ENCODE measurements at places on chromosomes 1 and 21.

GRCh38 chr1:8586438-8586837 is 231.0 kb downstream of the RERE start:
- DNase-seq = no peak

DNA sequence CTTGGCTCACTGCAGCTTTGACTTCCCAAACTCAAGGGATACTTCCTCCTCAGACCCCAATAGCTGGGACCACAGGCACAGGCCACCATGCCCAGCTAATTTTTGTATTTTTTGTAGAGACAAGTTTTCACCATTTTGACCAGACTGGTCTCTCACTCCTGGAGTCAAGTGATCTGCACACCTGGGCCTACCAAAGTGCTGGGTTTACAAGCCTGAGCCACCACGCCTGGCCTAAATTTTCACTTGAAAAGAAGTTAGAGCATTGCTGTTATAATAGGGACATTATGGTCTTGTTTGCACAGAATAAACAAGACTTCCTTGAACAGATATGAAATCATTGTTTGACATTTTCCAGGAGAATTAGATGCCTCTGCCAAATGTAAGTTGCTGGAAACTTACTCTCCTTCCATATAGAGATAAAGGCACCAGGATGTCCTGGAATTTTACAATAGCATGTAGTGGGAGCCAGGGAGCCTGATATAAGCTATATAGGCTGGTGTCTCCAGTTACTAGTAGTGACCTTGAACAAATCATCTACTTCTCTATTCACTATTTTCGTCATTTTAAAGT is 16.9 kb downstream of the SLC35A3 start:
- DNase-seq = no peak

- DNase-seq = peak; percentile 32
Measured at GRCh38 chr1:246142320-246142893, 364.7 kb downstream of the SMYD3 start.

DNA sequence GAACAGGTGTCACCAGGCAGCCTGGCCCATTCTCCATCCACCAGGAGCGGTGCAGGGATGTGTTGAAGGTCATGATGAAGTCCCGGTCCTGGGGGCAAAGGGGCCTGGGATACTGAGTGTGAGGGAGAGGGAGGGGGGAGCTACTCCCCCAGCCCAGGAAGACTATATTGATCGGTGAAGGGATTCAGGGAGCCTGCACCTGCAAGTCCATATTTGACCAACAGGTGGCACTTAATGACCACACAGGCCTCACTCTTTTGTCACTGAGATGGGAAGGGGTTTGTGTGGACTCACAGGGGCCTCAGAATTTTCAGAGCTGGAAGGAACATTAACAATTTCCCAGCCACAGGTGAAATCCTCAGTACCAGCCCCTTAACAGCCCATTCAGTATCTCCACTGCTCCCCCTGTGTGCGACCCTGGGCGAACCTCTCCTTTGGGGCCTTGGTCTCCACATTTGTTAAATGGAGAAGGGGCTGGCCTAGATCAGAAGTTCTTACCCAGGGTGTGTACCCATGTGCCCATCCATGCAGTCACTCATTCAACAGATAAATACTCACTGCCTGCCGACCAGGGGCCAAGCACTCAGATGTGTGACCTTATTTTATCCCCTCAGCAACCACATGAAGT is 55.6 kb downstream of the NKAIN1 start:
- DNase-seq = peak; percentile 40

DNA sequence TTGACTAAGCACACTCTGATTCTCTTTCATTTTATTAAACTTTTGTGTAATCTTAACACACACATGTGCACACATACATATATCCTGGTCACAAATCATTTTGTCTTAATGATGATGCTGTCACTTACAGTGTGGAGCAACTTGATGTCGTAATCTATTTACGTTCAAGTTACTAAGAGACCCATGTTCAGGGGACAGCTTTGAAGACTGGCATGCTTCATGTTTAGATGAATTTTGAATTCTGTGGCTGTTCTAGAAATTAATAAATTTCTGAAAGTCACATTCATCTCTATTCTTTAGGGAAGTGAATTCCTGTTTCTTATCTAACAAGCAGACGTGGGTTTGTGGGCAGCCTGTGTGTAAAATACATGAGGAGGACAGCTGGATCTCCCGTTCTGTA is 1637.8 kb downstream of the PLA2G4A start:
- no peak for DNase-seq

- DNase-seq = no peak
Measured at GRCh38 chr1:20250340-20250989, 40.2 kb upstream of the VWA5B1 start.

DNA sequence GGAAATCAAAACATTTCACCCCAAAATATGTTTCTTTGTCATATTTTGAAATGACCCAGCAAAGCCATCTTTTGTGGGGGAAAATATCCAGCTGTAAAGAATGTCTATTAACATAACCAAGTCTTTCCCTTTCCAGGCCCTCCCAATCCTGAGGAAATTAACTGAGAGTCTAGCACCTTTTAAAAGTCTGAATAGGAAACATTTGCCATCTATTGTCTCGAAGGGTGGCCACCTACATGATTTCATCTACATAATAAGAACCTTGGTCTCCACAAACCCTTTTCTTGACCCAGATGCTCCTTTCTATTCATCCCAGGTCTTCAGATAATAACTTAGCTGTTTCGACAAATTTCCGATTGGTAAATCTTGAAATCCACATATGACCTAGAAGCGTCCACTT is 5.4 kb upstream of the MT1HL1 start:
- no peak for DNase-seq

DNA sequence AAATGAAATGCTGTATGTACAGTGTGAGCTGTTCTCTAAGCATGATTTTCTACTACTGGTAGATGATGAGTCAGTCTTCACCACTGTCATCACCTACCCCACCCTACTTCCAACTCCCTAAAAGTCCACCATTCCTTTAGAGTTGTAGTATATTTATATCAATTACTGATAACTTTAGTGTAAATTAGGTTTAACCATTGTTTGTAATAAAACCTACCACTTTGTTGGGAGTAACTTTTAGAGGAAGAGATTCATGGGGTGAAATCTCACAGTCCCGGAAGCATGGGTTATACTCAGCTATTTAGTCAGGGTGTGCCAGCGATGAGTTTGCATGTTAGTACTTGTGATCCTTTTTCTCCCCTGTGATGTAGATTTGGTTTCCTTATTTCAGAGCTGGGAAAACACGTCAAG is 17.1 kb downstream of the MORC3 start:
- peak; percentile 78 for DNase-seq

DNA sequence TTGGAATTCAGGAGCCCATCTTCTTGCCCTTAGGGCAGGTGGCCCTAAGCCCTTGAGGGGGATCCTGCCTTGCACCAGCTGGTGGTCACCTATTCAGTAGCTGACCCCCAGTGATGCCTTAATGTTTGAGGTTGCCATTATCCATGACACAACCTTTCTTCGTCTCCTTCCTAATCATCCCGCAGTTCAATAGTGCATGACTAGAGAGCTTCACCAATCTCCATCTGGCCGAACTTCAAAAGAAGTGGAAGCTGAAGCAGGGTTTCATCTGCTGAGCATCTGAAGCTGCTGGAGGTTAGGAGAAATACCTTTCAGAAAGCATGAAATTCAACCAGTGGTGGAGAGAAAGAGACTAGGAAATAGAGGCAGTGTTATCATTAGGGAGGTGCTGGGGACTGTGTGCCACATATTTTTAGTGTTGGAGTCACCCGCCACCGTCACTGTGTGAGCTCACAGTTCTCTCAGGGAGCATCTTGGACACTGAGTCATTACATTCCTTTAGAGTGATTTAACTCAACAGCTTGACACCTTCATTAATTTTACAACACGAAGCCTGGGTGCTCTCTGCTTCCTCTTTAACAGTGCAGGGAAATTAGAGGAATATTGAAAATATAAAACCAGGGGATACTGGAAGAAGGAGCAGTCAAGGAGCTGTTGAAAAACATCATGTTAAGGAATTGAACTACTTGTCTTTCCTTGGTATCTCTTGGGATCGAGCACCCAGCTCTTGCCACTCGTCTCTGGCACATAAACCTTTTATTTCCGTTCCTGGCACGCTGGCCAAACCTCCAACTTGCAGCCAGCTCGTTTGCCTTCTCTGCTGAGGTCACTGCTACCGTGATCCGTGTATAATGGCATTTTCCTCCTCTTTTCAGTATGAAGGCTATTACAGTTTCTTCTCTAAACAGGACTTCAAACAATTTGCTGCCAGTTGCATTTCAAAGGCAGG is 53.6 kb downstream of the PEX14 start:
- no peak for DNase-seq

Data from erythroblast (primary cell).